Activated T-cell treated with anti-CD3 and anti-CD28 coated beads for 4 hours (primary cell): ENCODE measurements at places on chromosomes 2 and 18.

DNA sequence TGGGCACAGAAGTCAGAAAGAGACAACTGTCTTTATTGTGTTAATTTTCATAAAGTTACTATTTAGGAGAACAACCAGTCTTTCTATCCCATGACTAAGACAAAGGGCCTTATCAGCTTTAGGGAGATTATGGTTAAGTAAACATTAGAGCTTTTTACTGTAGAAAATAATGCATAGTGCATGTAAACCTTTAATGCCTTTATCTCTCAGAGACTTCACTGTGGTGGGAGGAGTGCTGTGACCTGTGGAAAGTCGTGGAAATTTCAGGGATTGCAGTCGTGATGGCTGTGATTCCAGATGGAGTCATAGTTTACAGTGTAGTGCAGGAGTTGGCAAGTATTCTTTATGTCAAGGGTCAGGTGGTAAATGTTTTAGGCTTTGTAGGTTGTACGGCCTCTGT lies 15.8 kb downstream of the ZNF236 start:
- DNase-seq: no peak

GRCh38 chr18:56330366-56331110 lies 307.9 kb downstream of the TXNL1 start:
- DNase-seq: no peak

DNA sequence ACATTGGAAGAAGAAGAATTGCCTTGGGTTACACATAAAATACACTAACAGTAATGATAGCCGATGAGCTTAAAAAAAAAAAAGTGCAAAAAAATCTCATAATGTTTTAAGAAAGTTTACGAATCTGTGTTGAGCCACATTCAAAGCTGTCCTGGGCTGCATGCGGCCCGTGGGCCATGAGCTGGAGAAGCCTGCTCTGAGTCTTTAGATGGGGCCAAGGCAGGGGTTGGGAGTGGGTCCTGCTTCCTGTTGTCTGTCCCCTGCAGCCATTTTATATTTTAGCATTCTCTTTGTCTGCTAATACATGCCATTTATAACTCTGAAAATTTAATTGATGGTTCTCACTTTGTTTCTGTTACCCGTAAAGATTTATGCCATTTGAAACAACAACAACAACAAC lies 93.2 kb downstream of the EPC2 start:
- DNase-seq: no peak

DNA sequence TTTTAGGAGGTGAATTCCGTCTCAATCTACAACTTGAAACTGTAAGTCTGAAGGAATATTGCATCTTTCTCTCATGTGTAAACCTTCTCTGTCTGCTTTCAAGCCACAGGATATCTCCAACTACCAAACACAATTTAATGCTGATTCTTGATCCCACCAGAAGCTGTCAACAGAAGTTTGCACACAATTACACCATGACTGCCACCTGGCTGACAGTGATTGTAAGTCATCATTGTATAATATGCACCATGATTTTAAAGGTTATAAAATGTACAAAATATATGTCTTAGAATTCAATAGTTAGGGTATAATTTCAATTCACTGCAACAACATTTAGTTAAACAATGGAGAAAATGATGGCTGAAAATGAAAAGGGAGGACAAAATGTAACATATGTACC lies 18.4 kb downstream of the PREPL start:
- DNase-seq: no peak

GRCh38 chr2:201806442-201807170 lies at the start of gene CDK15:
Gene CDK15, plus strand, starts transcription at chr2:201806537. Its CDS starts 128 bp downstream, at chr2:201806665.
- no peak for DNase-seq

GRCh38 chr2:77046339-77046738 lies 475.8 kb downstream of the LRRTM4 start:
- no peak for DNase-seq

DNA sequence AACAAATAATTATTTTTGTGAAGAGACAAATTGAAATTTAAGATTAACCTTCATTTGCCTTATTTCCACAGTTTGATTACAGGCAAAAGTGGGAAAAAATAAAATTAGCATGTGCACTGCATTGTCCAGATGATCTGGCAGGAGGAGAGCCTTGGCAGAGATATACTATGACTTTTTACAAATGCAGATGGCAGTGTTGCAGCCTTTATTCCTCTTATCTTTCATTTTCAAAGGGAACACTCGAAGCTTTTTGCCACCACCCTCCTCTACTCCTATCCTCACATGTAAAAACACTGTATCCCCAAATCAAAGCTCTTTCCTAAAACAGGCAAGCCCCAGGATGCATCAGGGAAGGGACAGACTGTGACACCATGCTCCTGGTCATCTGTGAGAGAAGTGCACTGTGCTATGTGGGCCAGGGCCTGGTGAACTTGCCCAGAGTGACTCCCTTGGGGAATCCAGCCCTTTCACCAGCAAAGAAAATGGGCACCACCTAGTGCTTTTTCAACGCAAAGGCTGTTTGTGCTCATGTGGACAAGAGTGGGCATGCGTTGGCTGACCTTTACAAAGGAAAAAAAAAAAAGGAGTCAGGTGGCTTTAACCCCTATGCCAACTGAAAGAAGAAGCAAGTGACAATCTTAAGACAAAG lies 74.7 kb upstream of the ETAA1 start:
- DNase-seq: no peak

DNA sequence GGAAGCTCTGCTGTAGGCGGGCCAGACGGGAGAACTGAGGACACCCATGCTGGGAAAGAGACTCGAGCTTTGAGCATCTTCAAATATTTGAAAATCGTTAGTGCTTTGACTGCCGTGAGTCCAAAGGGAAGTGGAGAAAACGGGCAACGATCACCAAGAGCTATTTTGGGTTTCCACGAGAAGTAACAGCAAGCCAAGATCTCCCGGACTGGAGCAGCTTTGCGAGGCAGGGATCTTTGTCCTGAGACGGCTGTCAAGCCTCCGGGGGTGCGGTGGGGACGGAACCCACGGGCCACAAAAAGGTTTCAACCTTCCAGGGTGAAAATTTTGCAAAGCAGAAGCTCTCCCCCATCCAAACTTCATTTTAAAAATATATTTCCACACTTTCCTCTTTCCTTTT lies 195.8 kb downstream of the NDUFA10 start:
- no peak for DNase-seq

- no peak for DNase-seq
Measured at GRCh38 chr2:21194147-21194546, 70.4 kb downstream of the TDRD15 start.

- no peak for DNase-seq
Measured at GRCh38 chr2:175730050-175730449, 272.0 kb downstream of the LNPK start.

- DNase-seq: no peak
Measured at GRCh38 chr18:27685807-27686412, 491.0 kb downstream of the CDH2 start.

- peak; percentile 17 for DNase-seq
Measured at GRCh38 chr2:119387381-119388129, 20.8 kb downstream of the DBI start.

GRCh38 chr18:58535340-58536201 lies 93.3 kb downstream of the ALPK2 start:
- no peak for DNase-seq

- no peak for DNase-seq
Measured at GRCh38 chr2:16821692-16822091, 156.1 kb upstream of the CYRIA start.

DNA sequence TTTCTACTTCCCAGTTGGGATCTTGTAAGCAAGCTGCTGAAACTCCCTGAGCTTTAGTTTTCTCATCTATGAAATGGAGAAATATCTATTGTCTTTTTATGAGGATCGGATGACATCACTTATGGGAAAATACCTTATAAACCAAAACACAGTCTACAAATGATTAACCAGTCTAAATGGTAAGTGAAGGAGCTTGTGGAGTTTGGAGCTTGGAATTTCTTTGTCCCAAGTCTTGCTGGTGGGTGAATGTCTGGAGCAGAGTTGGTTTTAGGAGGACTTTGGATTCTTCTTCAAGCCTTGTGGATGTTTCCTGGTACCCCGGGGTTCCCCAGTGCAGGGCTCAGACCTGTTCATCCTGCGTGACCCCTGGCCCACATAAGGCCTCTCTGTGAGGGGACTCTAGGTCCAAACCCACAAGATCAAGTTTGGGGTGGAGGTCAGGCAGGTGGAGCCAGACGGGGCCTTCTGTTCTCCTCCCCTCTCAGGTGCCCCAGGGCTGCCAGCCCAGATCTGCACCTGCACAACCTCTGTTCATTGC lies 43.2 kb downstream of the FOSL2 start:
- no peak for DNase-seq

DNA sequence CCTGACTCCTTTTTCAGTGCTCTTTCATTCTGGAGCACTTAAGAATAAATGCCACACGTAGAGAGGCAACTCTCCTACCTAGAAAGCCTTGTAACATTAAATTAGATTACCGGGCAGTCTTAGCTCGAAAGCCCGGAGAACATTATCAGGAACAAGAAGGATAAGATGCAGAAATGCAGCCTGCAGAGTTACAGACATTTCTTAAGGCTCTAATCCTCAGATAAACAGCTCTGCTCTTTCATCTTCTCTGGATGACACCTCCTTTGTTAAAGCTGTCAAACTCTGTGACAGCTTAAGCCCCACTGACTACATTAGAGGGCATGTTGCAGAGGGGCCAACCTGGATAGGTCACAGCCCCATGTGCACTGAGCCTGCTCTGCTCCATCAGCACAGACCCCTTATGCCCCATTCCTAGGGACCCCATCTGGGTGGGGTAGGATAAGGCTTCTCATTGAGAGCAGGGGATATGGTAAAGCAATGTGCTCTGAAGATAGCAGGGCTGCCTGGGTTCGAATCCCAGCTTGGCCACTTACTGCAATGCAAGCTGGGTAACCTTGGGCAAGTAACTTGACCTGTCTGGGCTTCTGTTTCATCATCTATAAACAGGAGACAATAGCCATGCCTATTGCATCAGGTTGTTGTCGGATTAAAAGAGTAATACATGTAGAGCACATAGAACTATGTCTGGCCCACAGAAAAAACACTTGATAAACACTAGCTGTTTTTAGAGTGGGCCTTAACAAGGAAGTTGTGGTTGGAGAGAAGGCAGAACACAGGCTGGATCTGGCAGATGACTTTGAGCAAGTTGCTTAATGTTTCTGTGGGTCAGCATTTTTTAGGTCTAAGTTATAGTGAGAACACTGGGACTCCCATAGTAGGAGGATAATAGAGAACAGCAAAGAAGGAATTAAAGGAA lies 111.4 kb downstream of the THNSL2 start:
- DNase-seq: no peak

- no peak for DNase-seq
Measured at GRCh38 chr18:57148263-57148662, 1.4 kb downstream of the BOD1L2 start.

DNA sequence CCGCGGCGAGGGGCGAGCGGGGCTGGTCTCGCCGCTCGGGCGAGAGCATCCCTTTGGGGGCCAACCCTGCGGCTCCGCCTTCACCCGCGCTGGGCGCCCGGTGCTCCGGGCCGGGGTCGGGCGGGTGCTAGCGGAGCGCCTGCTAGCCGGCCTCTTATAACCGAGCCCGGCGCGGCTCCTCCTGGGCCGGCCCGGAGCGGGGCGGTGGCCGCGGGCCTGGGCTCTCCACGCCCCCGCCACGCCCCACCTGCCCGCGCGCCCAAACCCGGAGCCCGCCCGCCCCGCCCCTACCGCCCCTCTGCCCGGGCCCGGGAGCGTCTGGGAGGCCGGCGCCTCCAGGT lies at the start of gene FOXI3:
Gene FOXI3 (minus strand): TSS at position 129 of the 341 bp plus-strand sequence. CDS start 158 bp downstream, outside the sequence.
- no peak for DNase-seq

DNA sequence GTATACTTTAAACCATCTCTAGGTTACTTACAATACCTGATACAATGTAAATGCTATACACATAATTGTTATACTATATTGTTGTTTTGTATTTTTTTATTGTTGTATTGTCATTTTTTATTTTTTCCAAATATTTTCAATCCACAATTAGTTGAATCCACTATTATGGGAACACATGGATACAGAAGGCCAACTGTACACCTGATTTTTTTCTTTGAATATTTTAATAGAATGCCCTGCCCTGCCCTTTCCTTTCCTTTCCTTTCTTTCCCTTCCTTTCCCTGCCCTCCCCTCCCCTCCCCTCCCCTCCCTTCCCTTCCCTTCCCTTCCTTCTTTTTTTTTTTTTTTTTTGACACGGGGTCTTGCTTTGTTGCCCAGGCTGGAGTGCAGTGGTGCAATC lies 120.2 kb downstream of the SLC4A3 start:
- DNase-seq: no peak

DNA sequence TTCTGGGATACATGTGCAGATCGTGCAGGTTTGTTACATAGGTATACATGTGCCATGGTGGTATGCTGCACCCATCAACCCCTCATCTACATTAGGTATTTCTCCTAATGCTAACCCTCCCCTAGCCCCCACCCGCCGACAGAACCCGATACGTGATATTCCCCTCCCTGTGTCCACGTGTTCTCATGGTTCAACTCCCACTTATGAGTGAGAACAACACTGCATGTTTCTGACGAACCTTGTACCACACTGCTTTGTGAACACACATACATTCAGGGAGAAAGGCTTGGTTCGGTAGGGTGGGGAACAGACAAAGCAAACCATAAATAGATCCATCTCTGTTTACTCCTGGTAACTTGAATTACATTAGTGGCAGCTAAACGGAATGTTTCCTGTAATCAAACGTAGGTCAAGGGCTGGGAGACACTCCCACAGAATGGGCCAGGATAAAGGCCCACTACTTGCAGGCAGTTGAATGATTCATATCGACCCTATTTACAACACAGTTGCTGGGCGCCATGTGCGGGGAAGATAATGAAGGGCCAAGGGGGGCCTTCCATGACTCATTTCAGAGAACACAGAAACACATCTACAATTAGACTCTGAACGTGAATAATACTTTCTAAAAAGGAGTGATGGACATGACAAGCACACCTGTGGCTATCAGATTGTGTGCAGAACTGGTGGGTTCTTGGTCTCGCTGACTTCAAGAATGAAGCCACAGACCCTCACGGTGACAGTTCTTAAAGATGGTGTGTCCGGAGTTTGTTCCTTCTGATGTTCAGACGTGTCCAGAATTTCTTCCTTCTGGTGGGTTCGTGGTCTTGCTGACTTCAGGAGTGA lies 56.8 kb upstream of the KIDINS220 start:
- DNase-seq: no peak
